Stimulated activated CD4-positive, alpha-beta T cell treated with anti-CD3 and anti-CD28 coated beads, Interleukin-4, amount 100 ng/mL, for 4 hours (primary cell): ENCODE measurements at places on chromosomes 1 and 21.

- DNase-seq: no peak
Measured at GRCh38 chr21:46564391-46564790, 40.5 kb downstream of the S100B start.

DNA sequence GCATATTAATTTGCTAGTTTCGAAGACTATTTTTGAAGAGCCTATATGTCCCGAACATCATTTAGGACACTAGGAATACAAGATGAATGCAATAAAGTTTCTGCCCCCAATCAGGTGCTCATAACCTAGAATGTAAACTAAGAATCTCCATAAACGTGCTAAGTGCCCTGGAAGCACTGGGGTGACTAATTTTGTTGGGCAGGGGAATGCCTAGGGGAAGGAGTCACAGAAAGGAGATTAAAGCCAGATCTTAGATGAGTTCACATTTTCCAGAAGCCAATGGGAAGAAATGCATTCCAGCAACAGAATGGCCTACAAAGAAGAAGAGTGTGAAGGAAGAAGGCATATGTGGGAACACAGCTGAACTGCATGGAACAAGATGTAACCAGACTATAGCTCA, 19.5 kb downstream of the SCYL3 start:
- no peak for DNase-seq

DNA sequence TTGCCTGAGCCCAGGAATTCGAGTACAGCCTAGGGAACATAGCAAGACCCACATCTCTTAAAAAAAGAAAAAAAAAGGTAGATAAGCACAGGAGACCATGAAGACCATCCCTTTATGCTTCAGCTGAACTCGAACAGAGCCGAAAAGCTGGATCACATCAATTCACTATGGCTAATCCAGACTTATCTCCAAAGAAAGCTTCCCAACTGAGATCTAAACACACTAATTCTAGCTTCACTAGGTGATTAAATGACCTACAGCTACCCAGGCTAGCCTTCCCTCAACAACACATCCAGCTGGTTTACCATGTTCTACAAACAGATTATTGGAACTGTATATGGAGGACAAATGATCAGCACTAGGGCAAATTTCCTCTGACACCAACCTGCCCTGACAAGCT, 44.0 kb upstream of the NR5A2 start:
- no peak for DNase-seq

DNA sequence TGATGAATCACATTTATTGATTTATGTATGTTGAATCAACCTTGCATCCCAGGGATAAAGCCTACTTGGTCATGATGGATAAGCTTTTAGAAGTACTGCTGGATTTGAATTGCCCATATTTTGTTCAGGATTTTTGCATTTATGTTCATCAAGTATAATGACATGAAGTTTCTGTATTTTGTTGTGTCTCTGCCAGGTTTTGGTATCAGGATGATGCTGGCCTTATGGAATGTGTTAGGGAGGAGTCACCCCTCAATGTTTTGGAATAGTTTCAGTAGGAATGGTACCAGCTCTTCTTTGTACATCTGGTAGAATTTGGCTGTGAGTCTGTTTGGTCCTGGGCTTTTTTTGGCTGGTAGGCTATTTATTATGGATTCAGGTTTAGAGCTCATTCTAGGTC, 1643.1 kb upstream of the B3GALT2 start:
- no peak for DNase-seq

- DNase-seq: no peak
Measured at GRCh38 chr1:157239936-157240335, 101.7 kb upstream of the ETV3 start.
